ENCODE measurements at places on chromosomes 5 and 9. TPM values are rescaled to one million over a fixed set of nuclear protein-coding genes. Genes with fewer than 3 reads are reported as not detected.

Gene TIMD4
- not detected for total RNA-seq

Gene DDX4
- total RNA-seq: not detected

Gene CTXN3
- total RNA-seq: not detected

Gene SOX30
- total RNA-seq: not detected

Gene CSF2
- total RNA-seq: not detected

Gene OR1Q1
- not detected for total RNA-seq

Gene TRIM7
- 15.5 TPM for total RNA-seq

Gene FOXD4
- 0.13 TPM for total RNA-seq

Gene PCDHGA5
- total RNA-seq: 0.40 TPM

Data from pulmonary artery endothelial cell (primary cell).